ENCODE measurements at places on chromosomes 4 and X.
A peak's percentile ranks its signal among the peaks of the same experiment; 100 is the strongest.

DNA sequence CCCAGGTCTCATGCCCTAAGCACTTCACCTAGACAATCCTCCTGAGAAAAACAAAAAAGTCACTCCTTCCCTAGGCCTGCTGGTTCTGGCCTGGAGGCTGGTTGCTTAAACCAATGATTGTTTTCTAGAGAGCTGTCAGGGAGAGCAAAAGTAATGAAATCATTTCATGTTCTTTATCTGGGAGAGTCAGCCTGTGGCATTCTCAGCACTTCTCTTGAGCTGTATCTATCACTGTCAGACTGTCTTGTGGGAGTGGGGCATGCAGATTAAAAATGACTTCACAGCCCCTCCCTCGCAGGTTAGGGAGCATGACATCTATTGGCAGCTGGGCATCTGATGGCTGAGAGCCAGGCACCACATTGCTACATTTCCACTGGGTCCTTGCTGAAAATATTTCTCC is 20.4 kb upstream of the TMEM154 start:
- DNase-seq, result peak; percentile 21

GRCh38 chr4:74228691-74229640 is 71.0 kb downstream of the MTHFD2L start:
- DNase-seq, result peak; percentile 91

DNA sequence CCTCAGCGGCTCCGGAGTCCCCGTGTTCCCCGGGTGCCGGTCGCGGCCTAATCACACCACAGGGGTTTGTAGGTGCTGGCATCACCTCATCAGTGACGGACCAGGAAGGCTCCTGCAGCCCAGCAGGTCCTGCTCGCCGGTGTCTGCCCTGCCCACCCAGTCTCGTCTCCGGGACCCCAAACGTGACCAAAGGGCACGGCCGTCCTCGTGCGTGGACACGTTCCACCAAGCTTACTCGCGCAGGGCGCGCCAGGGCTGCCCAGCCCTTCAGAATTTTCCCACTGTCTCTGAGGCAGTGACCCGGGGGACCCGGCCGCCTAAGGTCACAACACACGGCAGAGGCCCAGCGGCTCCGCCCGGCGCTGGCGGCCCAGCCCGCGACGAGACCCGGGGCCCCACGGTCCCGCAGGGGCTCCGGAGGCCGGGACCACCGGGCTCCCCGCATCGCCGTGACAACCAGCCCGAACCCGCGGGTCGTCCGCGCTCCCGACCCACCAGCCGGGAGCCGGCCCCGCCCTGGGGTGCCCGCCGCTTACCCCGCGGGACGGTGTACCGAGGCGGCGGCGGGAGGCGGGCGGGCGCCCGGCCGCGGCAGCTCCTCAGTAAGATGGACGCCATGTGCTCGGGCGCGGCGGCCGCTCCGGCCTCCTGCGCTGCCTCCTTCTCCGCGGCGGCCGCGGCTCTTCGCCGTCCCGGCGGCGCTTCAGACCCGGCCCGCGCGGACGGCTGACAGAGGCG is 454 bp downstream of the LETM1 start:
- DNase-seq, result peak; percentile 53

DNA sequence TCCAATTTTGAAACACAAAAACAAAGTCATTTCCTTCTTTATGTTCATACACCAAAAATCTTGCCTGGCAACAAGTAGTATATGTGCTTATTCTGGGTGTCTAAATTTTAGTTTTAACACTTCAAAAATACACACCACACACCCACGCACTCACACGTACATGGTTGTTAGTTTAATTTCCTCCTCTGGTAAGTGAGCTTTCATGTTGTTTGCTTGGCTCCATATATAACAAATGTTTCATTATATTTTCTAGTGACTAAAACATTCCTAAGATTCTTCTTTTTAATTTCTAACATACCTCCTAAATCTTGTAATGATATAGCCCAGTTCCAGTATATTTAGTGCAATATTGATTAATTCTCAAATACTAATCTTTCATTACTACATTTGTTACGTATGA is 80.9 kb downstream of the PRDM5 start:
- no peak for DNase-seq

- no peak for DNase-seq
Observed at GRCh38 chr4:175453456-175453855, 358.6 kb downstream of the GPM6A start.

DNA sequence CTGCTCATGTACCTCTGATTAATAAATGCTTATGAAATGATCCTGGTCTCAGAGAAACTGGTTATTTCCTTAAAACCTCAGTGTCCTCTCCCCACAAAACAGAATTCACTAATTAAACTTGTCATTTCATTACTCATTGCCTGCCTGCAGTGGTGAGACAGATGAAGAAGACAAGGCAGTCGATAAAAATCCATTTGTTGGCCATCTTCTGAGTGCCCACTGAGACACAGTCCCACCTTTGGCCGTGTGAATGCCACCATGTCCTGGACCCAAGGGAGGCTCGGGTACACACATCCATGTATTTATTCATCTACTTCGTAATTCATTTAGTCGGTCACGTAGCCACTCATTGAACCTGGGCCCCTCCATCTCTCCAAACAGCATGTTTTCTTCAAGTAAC is 3.5 kb downstream of the S100P start:
- no peak for DNase-seq

- no peak for DNase-seq
Observed at GRCh38 chrX:93791304-93791703, 117.3 kb downstream of the FAM133A start.

DNA sequence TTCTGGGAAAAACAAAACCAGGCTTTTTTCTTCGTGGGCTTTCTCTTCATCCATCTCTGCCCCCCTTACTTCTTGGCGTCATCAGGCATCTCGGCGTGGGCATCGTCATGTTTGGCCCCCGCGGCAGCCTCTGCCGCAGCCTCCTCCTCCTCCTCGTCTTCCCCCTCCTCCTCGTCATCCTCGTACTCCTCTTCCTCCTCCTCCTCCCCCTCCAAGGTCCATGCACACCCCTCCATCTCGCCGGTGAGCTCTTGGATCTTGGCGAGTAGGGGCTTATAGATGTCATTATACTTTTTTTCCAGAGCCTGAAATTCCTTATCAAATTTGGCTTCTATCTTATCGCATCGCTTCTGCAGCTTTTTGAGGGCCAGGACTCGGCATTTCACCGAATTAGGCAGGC is 488 bp downstream of the NAP1L5 start:
- DNase-seq, result peak; percentile 21

- no peak for DNase-seq
Observed at GRCh38 chrX:136106920-136107528, 40.3 kb upstream of the FHL1 start.

GRCh38 chr4:181877329-181877848 is 365.8 kb upstream of the TENM3 start:
- DNase-seq, result no peak

DNA sequence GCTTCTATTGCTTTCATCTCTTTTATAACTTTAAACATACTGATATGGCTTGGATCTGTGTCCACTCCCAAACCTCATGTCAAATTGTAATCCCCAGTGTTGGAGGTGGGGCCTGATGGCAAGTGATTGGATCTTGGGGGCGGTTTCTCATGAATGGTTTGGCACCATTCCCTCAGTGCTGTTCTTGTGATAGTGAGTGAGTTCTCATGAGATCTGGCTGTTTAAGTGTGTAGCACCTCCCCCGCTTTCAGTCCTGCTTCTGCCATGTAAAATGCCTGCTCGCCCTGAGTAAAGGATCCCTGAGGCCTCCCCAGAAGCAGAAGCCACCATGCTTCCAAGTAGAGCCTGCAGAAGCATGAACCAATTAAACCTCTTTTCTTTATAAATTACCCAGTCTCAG is 17.7 kb downstream of the MND1 start:
- DNase-seq, result peak; percentile 98

- no peak for DNase-seq
Observed at GRCh38 chr4:25759101-25759500, 103.5 kb downstream of the SLC34A2 start.

DNA sequence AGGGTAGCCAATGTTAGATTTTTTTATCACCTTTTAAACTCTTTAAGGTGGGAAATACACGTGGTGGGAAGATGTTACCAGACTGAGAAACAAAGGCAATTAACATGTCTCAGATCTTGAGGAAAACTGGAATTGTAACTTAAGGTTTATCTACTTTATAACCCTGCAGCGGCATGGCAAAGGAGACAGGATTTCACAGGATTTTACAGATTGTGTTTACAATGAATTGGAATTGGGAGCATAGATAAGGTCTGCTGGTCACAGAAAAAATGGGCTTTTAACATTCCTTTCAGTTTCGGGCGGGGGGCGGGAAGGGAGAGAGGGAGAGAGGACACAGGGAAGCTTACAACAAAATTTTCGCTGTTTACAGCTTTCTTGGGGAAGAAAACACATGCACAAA is 467.5 kb upstream of the CT83 start:
- no peak for DNase-seq

DNA sequence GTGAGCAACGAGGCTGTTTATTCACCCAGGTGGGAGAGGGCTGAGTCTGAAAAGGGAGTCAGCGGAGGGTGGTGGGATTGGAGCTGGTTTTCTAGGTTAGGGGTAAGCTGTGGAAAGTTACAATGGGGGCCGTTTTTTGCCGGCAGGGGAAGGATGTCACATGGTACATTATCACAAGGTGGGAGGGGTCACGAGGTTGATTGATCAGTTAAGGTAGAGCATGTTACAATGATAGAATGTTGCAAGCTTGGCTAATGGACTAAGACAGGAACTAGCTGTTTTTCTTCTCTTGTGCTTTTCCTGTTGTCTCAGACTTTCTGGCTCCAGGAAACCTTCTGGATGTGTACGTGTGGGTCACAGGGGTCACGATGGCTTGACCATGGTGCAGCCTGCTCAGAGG is 536.3 kb upstream of the HTR2C start:
- peak; percentile 37 for DNase-seq

DNA sequence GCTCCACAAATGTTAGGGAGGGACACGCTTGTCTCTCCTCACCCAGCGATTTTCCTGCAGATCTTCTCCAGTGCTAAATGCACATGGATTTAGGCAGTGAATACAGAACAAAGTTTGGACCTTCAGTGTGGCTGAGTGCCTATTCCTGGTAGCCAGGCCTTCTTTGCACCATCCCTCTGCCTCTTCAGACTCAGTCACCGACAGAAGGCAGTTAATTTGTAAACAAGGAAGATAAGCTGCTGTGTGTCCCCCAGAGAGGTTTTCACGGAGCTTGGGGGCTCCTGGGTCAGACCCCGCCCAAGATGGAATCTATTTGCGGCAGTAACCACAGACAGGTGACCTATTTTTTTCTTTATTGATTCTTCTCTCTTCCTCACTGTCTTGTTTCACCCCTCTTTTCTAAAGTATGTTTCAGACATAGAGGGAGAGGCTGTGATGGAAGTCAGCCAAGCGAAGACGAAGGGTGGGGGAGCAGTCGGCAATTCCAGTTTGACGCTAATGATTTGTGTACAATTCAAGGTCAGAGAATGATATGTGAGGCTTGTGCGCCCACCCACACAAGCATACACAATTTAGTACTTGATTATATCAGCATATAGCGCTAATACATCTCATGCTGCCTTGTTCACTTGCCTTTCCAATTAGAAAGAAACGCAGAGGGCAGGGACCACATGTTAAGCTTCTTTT is 200.8 kb downstream of the MGST2 start:
- DNase-seq, result no peak

All from hematopoietic multipotent progenitor cell treated with erythropoietin and hydrocortisone succinate and interleukin-3 and kit ligand, for 6 days (in vitro differentiated cells).